ENCODE measurements at places on chromosomes 4 and X.
A peak's percentile ranks its signal among the peaks of the same experiment; 100 is the strongest.

- no peak for DNase-seq
Measured at GRCh38 chr4:147049946-147050345, 104.3 kb upstream of the TTC29 start.

DNA sequence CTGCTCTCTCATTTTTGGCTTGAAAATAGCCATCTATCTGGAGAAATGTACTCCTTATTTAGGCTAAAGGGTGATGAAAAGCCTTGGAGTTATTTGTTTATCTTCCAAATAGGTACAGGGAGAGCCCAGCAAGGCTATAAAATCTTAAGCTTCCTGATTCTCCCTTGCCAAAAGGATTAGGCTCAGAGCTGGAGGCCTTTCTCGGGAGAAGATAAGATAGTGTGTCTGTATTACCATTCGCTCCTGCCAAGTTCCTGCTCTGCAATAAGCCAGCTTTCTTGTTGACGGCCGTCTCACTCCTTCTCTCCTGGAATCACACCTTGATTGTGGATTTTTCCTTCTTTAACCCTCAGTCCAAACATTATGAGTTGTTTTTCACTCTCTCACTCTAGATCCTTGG lies 171.8 kb upstream of the TTC29 start:
- no peak for DNase-seq

DNA sequence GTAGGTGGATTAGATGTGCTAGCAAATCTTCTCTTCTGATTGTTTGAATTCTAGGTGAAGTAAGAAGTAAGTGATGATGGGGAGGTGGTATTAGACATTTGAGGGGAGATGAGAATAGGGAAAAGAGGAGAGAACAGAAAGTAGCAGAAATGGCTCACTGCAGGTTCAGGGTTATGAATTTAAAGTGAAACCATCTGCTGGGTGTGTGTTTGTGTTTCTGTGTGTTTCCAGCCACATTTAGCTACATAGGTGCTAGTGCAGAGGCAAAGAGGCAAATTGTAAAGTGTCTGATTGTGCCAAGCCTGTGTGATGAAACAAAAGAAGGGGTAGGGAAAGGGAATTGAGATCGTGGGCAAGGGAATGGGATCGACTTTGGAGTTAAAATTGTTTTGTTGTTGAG lies 50.6 kb downstream of the ZFX start:
- no peak for DNase-seq

DNA sequence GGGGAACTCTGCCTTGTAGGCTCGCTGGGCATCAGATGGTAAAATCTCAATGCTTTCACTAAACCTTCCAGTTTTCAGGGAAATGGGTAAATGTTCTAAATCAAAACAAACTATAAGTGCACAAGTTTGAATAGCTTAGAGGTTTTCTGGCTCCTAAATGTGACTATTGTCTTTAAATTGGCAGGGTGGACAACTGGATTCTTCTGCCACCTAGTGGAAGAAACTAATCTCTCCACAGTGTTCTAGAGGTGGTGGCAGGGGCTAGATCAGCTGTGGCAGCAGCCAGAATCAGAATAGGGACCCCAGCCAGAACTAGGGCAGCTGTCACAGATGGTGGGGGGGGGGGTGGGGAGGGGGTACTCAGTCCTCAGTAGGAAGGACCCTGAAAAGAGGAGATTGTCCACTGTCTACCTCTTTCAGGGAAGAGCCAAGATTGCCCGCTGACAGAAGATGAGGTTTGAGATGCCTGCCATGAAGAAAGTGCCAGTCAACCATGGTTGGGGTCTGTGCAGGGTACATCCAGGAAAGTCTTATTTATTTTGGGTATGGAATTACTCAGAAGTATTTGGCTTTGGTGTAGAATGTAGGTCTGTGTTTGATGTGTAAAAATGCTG lies 201.4 kb downstream of the CCNG2 start:
- DNase-seq, result no peak

DNA sequence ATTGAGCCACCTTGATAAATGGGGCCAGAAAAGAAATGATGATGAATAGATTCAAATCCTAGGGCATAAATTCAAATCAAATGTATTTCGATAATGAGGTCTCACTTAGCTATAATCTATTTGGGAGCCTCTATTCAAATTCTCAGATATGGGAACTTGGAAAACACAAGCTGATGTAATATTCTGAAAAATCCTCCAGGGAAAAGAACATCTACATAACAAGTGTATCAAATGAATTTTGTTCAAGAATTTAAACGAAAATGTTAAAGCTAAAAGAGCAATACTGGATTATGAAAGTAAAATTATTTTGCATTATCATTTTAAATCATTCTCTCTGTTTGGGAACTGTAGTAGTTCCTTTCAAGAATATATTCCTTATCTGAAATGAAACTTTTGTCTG lies 38.9 kb upstream of the RAP1GDS1 start:
- DNase-seq, result no peak

- DNase-seq, result no peak
Measured at GRCh38 chrX:6464726-6465125, 70.2 kb downstream of the VCX3A start.

DNA sequence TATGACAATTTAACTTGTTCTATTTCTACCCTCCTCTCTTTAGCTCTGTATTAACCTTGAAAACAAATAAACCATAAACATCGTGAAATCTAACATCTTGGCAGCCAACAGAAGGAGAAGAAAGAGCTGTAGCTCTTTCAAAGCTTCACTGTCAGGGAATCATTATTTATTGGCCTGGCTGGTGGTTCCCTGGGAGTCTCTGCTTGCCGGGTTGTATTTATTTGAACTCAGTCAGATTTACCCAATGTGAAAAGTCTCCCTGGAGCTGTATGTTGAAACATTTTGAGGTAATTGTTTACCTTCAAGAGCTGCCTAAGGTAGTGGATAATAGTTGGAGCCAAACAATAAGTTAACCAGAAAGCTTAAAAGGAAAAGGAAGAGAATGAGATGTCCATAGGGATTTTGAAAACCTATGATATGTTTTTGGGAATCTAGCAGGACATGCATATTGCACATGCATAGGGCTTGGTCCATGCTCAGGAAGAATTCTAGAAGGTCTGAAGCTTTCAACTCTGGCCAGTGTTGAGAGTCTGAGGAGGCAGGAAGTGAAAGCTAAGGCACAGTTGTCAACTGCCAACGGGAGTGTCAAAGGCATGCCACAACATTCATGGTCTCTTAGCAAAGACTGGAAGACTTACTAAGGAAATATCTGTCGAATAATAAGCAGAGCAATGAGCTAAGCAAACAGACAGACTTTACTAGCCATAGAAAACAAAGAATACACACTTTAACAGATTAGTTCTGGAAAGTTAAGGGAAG lies 621.6 kb downstream of the PCDH7 start:
- no peak for DNase-seq

- DNase-seq, result no peak
Measured at GRCh38 chrX:68880846-68881552, 52.2 kb downstream of the EFNB1 start.

- no peak for DNase-seq
Measured at GRCh38 chrX:3690140-3690539, 23.3 kb downstream of the PRKX start.

DNA sequence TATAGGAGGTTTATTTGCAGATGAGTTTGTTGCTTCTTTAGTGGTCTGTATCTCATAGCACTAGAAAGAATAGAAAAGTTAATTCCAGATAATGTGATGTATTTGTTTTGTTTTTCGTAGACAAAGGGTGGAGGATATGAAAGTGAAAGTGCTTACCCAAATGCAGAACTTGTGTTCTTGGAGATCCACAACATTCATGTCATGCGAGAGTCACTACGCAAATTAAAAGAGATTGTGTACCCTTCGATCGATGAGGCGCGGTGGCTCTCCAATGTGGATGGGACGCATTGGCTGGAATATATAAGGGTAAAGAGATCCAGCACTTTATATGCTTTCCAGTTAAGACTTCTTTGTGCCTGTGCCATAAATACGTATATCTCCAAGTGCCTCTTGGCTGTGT lies 43.3 kb downstream of the MTMR1 start:
- no peak for DNase-seq

DNA sequence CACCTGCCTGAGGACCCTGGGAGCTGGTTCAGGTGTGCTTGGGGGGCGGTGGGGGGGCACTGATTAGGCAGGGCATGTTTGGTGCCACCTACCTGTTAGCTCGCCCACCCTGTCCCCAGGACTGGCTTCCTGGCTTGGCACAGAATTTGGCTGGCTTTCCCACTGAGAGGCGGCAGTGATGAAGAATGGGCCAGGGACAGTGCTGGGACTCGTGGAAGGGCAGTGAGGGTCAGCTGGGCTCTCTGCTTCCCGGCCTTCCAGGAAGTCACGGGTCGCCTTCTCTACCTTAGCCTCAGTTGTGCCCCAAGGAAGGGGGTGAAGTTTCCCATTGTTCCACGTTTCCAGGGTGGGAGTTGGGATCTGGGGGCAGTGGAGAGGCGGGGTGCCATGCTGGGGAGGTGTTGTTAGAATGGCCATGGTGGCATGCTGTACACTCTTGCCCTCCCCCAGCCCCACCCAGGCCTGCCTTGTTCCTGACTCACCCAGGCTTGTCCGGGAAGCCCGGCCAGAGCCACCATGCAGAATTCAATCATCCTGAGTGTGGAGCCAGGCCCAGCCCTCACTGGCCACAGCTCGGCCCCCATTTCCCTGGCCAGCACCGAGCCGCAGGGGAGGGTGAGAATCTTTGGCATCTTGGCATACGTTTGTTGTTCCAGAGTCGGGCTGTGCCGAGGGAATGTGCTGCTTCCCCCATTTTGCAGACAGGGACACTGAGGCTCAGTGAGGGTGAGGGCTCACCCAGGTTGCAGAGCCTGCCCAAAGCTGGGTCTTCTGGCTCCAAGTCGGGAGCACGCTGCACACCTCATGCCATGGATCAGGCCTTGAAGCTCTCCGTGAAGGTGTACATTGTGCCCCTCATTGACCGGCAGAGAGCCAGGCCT lies 21.9 kb upstream of the GPR78 start:
- DNase-seq, result no peak

DNA sequence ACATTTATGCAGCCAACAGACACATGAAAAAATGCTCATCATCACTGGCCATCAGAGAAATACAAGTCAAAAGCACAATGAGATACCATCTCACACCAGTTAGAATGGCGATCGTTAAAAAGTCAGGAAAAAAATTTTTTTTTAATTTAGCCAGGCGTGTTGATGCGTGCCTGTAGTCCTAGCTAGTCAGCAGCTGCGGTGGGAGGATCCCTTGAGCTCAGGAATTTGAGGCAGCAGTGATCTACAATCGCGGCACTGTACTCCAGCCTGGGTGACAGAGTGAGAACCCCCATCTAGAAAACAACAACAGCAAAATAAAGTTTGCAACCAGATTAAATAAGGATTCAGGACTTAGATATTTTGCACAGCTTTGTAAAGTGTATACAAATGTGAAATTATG lies 65.7 kb upstream of the ALG13 start:
- no peak for DNase-seq

GRCh38 chrX:130024127-130024526 lies 41.7 kb downstream of the BCORL1 start:
- no peak for DNase-seq

DNA sequence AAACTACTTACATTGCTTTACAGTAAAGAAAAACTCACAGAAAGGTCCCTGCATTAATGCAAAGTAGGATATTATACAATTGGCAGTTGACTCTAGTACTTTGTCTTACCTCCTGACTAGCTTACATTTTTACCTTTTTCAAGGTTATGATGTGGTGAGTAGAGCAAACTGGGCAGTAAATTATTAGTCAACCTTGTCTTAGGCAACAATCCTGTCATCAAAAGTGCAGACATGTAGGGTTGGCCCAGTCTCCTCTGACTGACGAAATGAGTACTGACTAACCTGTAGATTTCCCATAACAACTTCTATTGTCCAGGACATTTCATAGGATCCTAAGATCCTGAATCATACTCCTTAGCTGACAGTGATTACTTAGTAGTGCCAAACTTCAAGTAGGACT lies 142.0 kb upstream of the NUDT6 start:
- DNase-seq, result no peak

DNA sequence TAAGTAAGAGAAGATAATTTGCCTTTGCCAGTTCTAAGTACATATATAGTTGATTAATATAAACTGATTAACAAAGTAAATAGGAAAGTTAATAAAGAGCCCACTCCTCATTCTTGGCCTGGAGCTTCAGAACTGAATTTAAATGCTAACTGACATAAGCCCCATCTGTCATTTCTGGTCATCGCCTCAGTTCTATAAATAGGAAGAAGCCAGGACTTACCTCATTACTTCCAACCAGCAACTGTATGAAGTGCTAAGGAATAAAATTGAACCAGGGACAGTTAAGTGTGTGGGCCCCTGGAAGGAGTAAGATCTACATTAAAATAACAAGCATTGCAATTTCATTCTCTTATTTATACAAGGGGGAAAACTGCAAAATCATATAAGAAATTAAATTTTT lies 52.0 kb upstream of the PDLIM5 start:
- DNase-seq, result no peak

DNA sequence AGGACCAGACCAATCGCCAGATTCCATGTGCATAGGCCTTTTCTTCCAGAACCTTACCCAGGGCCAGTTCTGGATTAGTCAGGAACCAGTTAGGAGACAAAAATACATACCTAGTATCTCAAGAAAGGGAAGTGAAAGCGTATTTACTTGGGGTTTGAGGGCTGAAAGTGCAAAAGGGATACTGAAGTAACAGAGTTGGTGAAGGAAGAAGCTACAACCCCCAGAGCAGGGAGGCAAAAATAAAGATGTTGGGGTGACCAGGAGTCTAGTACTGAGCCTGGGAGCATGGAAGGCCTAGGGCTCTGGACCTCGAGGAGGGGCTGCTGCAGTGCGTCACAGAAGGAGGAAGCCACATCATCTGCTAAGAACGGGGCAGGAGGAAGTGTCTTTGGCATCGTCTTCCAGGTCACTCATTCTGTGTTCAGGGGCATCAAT lies 38.3 kb downstream of the TKTL1 start:
- no peak for DNase-seq

GRCh38 chr4:143402776-143403552 lies 66.3 kb downstream of the GAB1 start:
- DNase-seq, result no peak

GRCh38 chrX:43349363-43349762 lies 306.7 kb upstream of the MAOA start:
- DNase-seq, result no peak

- DNase-seq, result no peak
Measured at GRCh38 chr4:20565075-20565721, 135.1 kb upstream of the PACRGL start.

GRCh38 chr4:155854582-155855226 lies 11.4 kb downstream of the ASIC5 start:
- DNase-seq, result peak; percentile 3
